Stimulated activated CD8-positive, alpha-beta memory T cell treated with anti-CD3 and anti-CD28 coated beads, Interleukin-2, amount 100 ng/mL, for 48 hours (primary cell): ENCODE measurements at places on chromosomes 5 and 9.

- no peak for DNase-seq
Observed at GRCh38 chr5:131957721-131958441, 12.4 kb upstream of the MEIKIN start.

- DNase-seq, result no peak
Observed at GRCh38 chr9:122819791-122820489, 8.4 kb downstream of the PDCL start.

GRCh38 chr5:83551821-83552220, 80.3 kb downstream of the VCAN start:
- DNase-seq, result no peak

- no peak for DNase-seq
Observed at GRCh38 chr5:168238463-168238862, 53.0 kb upstream of the WWC1 start.

DNA sequence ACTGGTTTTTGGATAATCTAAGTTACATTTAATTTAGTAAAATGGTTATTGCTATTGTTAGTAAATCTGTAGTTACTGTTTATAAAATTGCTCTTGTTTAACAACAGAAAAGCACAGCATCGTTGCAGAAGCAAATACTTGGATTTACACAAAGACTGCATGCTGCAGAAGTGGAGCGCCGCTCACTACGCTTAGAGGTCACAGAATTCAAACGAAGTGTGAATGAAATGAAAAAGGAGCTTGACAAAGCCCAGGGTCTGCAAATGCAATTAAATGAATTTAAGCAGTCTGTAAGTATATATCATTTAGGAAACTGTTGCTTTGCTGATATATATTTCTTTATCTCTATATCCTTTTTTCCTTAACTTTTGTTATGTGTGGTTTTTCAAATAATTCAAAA, 226.0 kb downstream of the CCDC171 start:
- DNase-seq, result no peak

GRCh38 chr9:137269231-137269772, 8.2 kb upstream of the TOR4A start:
- no peak for DNase-seq

DNA sequence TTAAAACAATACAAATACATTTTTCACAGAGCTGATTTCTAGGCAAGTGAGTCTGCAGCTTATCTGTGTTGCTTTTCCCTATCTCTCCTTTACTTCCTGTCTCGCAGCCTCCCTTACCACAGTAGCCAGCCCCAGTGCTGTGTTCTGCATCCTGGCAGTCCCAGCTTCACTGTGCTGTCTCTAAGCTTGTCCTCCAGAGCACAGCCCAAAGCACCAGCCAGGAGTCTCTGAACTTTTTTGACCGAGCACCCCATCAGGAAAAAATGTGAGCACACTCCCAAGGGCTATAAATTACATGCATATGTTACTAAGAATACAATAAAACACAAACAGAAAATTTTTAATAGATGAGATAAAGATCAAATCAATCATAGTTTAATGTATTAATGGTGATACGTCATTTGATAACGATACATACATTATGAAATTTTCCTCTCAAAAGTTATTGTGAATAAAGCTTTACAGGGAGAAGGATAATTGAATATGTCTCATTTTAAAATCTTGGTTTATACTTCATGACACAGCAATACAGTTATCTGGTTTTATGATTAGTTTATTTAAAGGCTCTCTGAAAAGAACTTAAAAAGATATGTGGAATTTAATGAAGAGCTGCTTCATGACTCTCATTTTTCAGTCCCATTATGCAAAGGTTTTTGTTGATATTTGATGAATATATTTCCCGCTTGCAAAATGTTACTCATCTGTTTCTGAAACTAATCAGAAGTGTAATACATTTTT, 7.3 kb upstream of the RHOBTB3 start:
- DNase-seq, result no peak

- DNase-seq, result no peak
Observed at GRCh38 chr5:149605998-149606724, 24.9 kb downstream of the ARHGEF37 start.

- no peak for DNase-seq
Observed at GRCh38 chr9:109171926-109172325, 4.9 kb upstream of the FRRS1L start.

GRCh38 chr5:126461838-126462237, 38.6 kb downstream of the GRAMD2B start:
- DNase-seq, result no peak

DNA sequence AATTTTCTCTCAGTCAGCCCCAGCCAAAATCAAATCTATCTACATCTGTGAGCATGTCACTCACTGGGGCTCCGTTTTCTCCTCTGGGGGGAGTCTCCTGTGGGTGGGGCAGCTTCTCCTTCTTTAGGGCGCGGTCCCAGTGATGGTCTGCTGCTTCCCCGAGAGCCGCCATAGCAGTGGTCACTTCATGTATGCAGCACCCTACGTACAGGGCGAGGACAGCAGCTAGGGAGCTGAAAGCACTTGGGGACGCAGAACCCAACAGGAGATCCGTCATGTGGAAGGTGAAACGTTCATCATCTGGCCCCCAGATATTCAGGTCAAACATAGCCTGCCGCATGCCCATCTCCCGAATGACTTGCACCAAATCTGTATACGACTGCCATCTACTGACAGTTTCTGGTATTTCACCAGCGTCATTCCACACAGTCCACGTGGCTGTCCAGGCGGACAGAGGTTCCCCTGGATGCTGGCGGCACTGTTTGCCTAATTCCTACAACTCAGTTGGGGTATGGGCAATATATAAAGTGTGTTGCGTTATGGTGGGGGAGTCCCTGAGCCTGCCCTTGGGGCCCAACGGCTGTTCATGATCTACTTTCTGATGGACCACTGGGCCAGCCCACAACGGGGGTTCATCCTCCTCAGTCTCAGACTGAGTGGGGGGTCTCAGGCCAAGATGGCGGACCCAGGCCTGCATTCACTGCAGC, 795.0 kb downstream of the EFNA5 start:
- DNase-seq, result no peak

- no peak for DNase-seq
Observed at GRCh38 chr5:108769352-108769751, 21.7 kb downstream of the FER start.

DNA sequence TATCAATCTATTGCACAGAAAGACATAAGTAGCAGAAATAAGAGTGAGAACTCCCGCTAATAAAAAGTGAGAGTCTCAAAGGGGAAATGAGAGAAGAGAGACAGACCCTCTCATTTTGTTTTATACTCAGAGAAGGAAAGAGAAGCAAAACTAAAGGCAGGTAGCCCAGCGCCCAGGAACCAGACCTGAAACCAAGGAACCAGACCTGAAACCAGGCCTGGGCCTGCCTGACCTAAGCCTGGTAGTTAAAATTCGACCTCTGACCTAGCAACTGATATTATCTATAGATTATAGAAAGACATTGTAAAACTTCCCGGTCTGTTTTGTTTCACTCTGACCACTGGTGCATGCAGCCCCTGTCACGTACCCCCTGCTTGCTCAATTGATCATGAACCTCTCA, 134.5 kb upstream of the SEMA6A start:
- DNase-seq, result no peak

- no peak for DNase-seq
Observed at GRCh38 chr5:144134194-144134826, 36.1 kb downstream of the YIPF5 start.

- no peak for DNase-seq
Observed at GRCh38 chr5:125002727-125003598, 256.5 kb upstream of the ZNF608 start.

DNA sequence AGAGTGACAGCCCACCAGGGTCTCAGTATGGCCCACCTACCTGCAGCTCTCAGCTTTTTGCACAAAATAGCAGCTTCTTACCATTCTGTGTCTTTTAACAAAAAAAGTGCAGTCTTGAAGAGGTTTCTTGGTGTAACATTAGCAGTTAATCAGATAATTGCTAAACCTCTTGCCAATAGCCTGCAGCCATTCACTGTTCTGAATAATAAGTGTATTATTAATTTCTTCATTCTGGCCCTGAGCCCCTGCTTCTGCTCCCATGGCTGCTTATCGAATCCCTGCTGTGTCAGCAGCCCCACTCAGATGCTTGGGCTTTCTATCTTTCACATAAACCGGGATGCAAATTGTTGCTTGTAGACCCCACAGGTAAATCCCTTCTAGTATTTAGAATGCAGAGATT, 485.9 kb downstream of the CAAP1 start:
- DNase-seq, result no peak

GRCh38 chr5:161585798-161586197, 39.3 kb upstream of the GABRB2 start:
- DNase-seq, result no peak

DNA sequence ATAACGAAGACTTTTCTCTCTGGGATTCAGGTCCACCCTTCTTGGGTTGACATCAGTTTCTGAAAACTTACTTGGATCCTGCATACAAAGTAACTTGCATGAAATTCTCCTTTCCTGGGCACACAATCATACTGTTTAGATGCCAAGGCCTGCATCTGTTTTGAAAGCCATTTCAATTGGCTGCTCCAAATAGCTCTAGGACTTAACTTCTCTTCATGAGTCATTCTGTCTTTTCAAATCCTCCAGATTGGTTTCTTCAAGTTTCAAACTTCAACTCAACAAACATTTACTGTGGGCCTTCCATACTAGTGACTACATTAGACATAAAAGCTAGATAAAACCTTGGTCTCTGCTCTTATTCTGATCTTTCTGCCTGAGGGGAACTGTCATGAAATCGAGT, 54.8 kb upstream of the HMHB1 start:
- no peak for DNase-seq

GRCh38 chr5:170623576-170624181, 119.9 kb downstream of the KCNIP1 start:
- DNase-seq, result peak; percentile 34

- DNase-seq, result no peak
Observed at GRCh38 chr9:88278036-88278435, 110.2 kb upstream of the SPIN1 start.

- DNase-seq, result no peak
Observed at GRCh38 chr5:137142346-137142745, 356.8 kb downstream of the SPOCK1 start.

DNA sequence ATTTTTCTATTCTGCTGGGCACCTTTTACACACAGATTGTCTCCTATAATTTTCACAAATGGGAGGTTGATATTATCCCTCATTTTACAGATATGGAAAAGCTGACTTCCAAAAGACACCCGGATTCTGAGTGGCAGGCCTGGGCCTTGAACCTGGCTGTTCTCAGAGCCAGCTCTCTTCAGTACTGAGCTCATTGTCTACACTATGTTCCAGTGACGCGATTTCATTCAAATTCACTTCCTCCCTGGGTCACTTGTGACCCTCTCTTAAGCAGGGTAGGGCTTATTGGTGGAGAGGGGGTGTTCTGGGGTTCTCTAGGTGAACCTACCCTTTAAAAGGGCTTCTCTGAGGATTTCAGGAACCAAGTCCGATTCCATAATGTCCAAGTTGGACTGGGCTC, 70.2 kb downstream of the ANKRD33B start:
- DNase-seq, result no peak

DNA sequence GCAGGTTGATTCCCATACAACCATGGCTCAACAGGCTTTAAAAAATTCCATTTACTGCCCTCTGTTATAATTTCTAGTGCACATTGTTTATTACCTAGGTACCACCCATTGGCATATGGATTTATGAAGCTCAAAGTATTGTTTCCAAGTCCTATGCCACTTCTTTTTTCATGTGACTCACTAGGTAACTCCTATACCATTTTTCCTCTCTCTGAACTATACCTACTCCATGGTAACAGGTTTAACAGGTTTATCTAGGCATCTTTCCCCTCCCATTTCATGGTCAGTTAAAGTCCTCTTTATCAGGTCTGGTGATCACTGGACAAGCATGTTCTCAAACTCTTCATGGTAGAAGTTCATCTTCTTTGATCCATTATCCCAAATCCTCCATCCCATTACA, 49.6 kb upstream of the ABCA1 start:
- no peak for DNase-seq

GRCh38 chr5:147507480-147508126, 2.3 kb downstream of the DPYSL3 start:
- no peak for DNase-seq

GRCh38 chr9:117461386-117461785, 46.5 kb upstream of the ASTN2 start:
- DNase-seq, result no peak

- no peak for DNase-seq
Observed at GRCh38 chr9:90140131-90140818, 502.3 kb downstream of the DIRAS2 start.

DNA sequence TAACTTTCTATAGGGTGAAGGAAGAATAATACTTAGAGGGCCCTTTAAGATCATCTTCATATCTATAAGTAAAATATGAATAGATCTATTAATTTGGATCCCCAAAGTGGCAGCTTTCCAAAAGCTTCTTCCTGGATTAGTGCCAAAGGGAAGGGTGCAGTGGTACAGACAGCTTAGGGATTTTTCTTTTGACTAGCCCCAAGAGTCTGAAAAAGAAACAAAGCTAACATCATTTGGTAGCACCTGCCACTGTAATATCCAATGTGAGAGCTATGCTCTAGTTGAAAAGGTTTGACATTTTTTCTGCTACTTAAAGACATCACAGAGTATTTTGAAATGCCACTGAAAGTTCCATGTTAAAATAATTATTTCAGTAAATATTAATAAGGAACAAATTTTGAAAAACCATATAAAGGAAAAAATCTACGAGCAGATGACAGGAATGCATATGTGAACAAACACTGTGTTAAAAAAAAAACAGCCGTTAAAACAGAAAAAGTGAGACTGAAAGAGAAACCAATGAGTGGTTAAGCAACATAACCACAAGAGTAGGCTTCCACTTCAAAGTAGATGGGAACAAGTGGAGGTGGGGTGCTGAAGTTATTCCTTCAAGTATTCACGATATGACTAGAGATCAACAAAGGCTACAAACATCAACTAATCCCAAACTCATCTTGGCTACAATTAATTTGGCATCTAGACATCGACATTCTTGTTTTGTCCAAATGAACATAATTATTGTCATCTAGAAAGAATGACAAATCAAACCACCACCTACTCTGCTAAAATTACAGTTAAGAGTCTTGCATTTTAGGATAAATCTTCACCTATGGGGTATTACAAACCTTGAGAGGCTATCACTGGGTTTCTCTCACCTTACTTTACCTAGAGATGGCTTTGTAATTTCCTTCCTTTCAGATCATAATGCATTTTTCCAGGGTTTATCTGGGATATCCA, 137.5 kb downstream of the CPLANE1 start:
- no peak for DNase-seq

GRCh38 chr9:112864403-112864802, 26.3 kb downstream of the SLC46A2 start:
- DNase-seq, result no peak

GRCh38 chr9:3863111-3863528, 337.3 kb upstream of the RFX3 start:
- DNase-seq, result no peak

- peak; percentile 19 for DNase-seq
Observed at GRCh38 chr9:125189011-125189360, 617 bp downstream of the PPP6C start.

- no peak for DNase-seq
Observed at GRCh38 chr9:134891053-134891452, 10.4 kb downstream of the FCN2 start.

- DNase-seq, result no peak
Observed at GRCh38 chr5:179738742-179739141, 6.1 kb downstream of the MAML1 start.
